LHCN-M2 (cell line): ENCODE measurements at places on chromosomes 5 and 9. TPM values are rescaled to one million over a fixed set of nuclear protein-coding genes. Genes with fewer than 3 reads are reported as not detected.

DNA sequence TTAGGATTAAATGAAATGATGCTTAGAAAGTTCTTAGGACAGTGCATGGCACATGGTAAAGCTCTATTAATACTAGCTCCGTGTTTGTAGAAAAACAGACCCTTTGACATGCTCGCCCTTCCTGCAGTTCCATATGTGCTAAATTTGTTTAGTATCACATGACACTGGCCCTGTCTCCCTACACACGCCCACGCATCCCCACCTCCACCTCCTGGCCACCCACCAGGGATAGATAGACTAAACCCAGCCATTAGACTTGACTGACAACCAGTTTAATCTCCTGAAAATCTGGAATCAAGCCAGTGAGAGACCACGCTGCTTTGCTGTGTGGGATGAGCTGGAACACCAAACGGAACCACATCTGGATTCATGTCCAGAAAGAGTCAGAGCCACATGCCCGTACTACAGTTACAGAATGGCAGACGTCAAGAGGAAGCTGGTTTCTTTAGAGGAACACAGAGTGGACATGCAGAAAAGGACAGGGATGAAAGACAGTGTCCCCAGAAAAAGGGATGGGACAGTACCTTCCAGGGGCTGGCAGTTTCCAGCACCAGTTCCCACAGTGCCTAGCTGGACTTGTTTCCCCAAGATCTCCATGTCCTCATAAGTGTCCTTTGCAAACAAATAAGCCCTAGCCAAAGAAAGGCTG lies 186.1 kb downstream of the PDZD2 start:
- DNase-seq, result no peak

GRCh38 chr9:134242706-134243105 lies 78.3 kb upstream of the RNU6ATAC start:
- DNase-seq, result no peak

- peak; percentile 44 for DNase-seq
These were observed 294.4 kb downstream of the SEMA5A start for GRCh38 chr5:9251379-9251980.

GRCh38 chr5:76764374-76764773 lies 48.4 kb downstream of the F2R start:
- DNase-seq, result no peak

- peak; percentile 14 for DNase-seq
These were observed 245.9 kb downstream of the SAXO1 start for GRCh38 chr9:18786911-18787650.

DNA sequence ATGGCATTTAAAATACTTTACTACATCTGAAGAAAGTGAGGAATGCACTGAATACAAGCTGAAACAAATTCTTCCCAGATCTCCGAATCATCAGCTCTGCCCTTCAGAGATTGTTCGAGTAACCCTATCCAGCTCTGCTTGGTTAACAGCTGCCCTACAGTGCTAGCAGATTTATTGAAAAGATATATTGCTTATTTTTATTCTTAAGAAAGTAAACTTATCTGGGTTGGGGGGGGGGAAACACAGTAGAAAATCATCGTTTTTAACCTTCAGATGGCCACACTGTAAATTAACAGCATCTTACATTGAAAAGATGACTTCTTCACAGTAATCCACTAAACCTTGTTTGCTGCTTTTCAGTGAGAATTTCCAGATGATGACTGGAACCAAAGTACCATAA lies 210.8 kb downstream of the NFIB start:
- peak; percentile 61 for DNase-seq

- no peak for DNase-seq
These were observed 139.7 kb downstream of the GABBR2 start for GRCh38 chr9:98568909-98569469.

DNA sequence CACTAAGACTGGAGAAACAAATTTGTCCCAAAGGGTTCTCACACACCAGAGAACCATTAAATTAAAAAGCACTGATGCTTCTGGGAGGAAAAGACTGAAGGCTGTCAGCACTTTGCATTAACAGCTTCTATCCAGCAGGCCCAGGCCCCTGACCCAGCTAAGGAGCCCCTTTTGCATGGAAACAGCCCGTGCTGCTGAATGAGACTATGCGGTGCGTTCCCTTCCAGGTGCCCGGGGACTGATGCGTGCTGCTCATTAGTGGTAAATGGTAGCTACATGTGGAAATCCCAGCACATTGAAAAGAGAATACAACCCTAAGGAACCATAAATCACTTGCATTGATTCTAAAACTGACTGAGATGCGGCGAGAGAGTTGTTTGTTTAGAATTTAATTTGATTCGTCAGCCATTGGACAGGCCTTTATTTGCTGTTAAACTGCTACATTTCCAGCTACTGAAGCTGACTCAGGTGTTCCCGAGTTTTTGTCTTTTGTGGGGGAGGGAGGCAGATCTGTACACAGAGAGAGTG lies 351.0 kb upstream of the SLC24A2 start:
- no peak for DNase-seq

MYMK gene
- 0.63 TPM in 1 of 2 replicates, not detected in the other for total RNA-seq

- no peak for DNase-seq
These were observed 38.3 kb downstream of the RASEF start for GRCh38 chr9:83024506-83025125.

DNA sequence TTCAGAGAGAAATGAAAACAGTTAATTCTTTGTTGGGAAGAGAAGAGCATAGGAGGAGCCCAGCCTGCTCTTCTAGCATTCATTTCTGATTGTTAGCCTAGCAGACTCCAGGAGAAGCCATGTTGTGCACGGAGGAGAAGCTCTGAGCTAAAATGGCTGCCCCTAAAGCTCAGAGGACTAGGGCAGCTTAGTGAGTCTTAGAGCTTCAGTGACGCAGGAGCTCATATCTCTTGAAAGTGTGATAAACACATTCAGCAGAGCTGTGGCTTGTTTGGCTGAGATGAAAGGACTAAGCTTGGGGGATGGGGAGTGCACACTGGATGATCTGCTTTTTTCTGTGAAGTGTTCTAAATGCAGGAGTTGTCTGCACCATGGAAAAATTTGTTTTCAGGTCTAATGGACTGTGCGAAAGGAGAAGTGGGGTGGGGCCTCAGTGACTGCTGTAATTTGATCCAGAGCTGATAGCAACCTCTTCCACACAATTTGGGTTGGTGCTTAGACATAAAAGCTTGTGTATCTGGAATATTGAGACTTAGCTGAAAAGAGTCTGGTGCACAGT lies 58.5 kb downstream of the ZNF462 start:
- peak; percentile 19 for DNase-seq

GRCh38 chr5:151721087-151721646 lies 34.5 kb upstream of the SPARC start:
- DNase-seq, result no peak

RELL2 gene
- total RNA-seq, result 5.2 and 7.0 TPM in 2 replicates

- no peak for DNase-seq
These were observed 1.3 kb upstream of the ERMP1 start for GRCh38 chr9:5834214-5834613.

KCNMB1 gene
- not detected in 2 replicates for total RNA-seq

GRCh38 chr5:157342822-157343402 lies 77.0 kb downstream of the CYFIP2 start:
- DNase-seq, result no peak

DNA sequence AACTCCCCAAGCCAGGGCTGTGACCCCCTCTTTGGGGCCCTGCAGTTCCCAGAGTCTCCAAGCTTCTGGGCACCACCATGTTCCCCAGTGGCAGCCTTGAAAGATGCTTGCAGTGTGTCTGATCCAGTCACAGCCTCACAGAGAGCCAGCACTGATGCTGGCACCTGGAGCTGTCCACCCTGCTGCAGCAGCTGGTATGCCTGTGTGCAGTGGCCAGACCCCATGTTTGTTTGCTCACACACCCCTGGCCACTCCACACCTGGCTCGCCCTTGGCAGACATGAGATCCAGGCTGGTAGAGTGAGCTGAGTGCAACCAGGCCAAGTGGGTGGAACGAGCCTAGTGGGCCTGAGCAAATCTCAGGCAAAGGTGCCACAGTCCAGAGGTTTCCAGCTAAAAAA lies 106.0 kb downstream of the C9orf50 start:
- no peak for DNase-seq

DNA sequence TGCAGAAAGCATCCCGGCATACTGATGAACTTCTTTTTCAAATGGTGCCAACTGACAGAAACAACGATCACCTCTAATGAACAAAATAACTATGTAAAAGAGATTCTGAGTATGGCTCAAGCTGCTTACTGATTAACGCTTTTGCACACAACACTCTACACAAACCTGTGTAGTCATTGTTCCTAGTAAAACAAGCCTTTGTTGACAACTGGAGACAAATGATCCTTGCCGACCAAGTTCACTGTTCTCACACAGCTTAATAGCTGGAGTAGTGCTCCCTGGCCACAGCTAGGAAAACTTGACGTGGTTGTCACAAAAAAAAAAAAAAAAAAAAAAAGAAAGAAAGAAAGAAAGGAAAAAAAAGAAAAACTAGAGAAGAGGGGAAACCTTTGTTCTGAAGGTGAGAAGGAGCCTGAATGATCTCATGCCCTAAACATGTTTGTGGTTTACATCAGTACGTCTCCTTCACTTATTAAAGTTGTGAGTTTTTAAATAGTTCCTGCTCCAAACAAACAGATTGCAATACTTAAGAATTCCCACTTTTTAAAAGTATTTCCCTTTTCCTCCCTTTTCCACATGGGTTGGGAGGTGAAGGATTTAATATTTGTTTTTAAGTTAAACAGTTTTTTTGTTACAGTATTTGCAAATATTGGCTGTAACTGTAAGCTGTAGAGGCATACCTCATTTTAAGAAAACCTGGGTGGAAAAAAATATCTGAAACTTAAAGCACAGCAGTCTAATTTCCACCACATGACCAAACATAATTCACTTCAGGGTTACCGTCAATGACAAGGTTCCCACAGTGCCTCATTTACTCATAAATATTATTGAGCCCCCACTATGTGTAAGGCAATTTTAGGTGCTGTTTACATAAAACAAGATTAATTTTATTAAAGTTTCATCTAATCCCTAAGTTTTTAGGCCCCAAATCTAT lies 63.7 kb downstream of the GLIS3 start:
- DNase-seq, result peak; percentile 57

CNTFR gene
- not detected in 2 replicates for total RNA-seq

DNA sequence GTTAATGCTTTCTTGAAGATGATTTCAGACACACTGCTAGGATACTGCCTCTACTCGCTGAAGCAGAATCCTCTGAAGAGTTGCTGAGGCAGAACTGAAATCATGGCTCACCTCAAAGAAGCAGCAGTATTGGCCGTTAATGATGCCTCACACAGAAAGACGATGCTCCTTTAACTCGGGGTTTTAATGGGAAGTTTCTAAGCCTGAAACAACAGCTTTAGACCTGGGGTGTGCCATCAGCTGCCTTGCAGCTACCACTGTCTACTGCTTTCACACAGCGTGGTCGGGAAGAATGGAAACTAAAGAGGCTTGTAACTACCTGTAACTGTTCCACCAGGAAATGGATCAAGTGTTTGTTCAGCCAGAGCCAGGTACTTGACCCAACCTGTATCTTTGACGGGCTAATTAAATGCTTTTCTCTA lies at the start of gene CTXN3:
Gene CTXN3 (plus strand): TSS at position 65 of the 422 bp plus-strand sequence. CDS start 8,440 bp downstream, outside the sequence.
- no peak for DNase-seq

DNA sequence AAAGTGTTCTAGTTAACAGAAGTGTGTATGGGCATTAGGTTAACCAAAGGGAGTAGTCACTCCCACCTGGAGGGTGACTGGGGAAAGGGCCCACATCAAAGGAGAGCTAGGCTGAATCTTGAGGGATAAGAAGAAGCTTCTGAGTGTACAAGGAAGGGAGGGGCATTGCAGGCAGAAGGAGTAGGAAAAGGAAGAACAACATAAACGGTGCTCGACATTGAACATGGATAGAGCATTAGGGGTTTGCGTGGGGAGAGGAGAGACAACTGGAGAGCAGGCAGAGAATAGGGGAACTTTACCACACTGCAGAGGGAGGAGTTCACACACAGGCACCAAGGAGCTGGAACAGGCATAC lies 5.3 kb upstream of the GLRX start:
- DNase-seq, result no peak

GRCh38 chr5:33968211-33969005 lies 16.1 kb downstream of the SLC45A2 start:
- no peak for DNase-seq

DNA sequence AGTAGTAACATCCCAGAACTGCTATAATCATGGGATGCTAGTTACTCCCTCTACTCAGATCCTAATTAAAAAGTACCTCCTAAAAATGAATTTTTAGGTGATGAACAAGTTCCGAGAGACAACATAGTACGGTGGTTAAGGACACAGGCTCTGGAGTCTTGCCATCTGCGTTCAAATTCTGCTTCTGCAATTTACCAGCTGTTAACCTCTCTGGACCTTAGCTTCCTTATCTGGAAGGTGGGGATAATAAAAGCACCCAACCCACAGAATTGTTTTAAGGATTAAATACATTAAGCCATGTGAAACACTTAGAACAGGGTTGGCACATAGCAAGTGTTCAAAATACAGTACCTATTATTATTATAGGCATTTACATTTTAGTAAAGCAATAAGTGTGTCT lies 77.5 kb upstream of the XPA start:
- no peak for DNase-seq

DNA sequence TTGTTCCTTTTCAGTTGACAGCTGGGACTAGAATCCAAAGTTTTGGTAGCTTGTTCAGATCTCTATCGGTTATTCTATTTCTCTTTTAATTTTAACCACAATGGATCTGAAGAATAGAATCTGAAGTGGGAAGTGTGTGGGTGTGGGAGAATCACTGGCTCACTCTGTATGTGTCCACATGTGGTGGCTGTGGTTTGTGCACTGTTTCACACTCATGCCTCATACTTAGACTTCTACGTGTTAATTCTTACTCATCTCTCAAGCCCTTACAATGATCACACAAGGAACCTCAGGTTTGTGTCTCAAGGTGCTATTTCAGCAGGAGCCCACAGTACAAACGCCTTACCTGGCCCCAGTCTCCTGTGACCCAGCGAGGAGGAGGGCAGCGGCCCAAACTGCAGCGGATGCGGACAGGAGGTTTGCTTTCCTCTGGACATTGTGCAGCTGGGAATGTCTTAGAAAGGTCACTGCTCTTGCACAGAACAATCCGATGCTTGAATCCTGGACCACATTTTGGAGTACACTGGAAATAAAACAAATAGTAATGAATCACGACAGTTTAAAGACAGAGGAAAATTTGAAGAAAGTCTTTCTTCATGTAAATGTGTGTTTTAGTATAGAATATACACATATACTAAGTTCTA lies 309.1 kb downstream of the ADAMTS6 start:
- peak; percentile 79 for DNase-seq
